ENCODE measurements at places on chromosomes 6 and 20.
A peak's percentile ranks its signal among the peaks of the same experiment; 100 is the strongest.

DNA sequence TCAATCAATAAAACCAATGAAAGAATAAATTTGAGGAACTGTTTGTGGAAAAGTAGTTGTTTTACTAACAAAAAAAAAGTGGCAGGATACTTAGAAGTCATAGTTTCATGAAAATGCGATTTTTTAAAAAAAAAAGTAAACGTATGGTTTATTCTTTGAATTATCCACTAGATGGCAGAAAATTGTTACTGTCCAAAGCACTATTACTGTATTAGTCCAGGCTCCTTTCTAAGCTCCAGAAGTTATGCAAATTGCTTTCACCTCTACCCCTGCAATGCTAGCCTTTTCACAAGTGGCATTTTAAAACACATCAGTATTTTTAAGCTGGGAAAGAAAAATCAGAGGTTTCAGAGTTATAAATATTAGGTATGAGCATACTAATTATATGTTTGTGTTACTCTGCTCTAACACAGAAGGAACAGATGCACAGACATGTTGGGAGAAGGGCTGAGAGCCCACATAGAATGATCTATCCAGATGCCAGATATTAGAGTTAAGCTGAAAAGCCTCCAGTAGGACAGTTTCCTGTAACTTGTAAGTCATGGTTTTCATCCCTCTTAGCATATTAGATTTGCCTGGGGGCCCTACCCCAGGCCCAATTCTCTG, 63.9 kb downstream of the FHL5 start:
- DNase-seq: no peak

DNA sequence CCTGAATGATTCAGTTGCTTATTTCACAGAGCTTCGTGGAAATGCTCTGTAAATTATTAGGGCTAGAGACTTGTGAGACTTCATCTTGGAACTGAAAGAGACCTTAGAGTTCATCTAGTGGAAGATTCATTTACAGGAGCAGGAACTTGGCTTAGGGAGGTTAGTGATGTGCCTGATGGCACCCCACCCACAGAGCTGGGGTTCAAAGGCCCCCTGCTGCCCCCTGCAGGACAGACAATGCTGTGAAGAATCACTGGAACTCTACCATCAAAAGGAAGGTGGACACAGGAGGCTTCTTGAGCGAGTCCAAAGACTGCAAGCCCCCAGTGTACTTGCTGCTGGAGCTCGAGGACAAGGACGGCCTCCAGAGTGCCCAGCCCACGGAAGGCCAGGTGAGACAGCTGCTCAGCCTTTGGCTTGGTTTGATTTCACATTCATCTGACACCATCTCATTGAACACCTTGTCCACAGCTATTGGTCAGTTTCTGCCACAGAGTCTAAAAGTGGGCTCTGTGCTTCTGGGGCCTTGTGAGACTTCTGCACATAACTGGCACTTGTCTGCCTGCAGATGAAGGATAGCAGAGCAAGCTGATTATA, 25.1 kb downstream of the MYBL2 start:
- peak; percentile 58 for DNase-seq

DNA sequence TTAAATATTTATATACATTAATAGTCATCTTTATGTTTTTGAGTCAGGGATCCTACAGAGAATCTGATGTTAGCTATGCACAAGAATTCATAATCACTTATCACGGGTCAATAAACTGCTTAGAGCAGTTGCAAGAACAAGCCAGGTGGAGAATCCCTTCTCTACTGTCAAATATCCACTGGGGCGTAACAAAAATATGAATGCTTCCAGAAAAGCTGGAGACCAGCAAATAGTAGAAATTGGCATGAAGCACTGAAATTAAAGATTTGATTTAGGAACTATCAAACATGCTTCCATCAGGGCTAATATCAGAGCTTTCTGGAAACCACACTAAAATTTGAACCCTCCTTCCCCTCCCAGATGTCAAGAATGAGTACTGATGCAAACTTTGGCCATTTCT, 37.3 kb downstream of the ADGRG6 start:
- DNase-seq: no peak

DNA sequence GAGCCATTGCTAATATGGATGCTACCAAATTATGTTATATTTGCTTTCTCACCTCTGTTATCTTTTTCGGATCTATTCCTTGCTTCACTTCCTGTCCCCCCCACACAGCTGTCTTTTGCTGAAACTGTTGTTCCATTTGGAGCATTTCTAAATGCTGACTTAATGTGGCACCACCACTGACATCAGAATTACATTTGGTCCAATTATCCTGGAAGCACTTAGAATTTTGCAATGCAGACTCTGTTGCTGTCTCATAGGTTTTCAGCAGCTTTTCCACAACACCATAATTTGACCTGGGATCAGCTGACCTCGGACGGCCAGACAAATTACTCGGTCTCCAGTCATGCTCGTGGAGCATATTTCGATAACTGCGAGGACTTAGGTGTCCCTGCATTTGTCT, 12.8 kb downstream of the KIAA0408 start:
- no peak for DNase-seq

GRCh38 chr6:13368079-13368730, 39.9 kb upstream of the TBC1D7 start:
- DNase-seq: no peak

- DNase-seq: no peak
Measured at GRCh38 chr6:118706702-118707101, 55.3 kb upstream of the CEP85L start.

DNA sequence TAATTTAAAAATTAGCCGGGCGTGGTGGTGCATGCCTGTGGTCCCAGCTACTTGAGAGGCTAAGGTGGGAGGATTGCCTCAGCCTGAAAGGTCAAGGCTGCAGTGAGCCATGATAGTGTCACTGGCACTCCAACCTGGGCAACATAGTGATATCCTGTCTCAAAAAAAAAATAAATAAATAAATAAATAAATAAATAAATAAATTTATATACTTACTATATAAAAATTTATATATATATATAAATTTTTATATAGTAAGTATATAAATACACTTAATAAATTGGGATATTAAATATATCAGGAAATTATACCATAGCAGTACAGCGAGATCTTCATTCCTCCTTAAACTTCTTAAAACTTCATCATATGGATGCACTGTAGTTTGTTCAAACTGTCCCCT, 23.0 kb upstream of the IPCEF1 start:
- DNase-seq: no peak

- no peak for DNase-seq
Measured at GRCh38 chr6:14231501-14232280, 114.1 kb downstream of the CD83 start.

- DNase-seq: no peak
Measured at GRCh38 chr20:3572151-3572550, 91.0 kb downstream of the GFRA4 start.

DNA sequence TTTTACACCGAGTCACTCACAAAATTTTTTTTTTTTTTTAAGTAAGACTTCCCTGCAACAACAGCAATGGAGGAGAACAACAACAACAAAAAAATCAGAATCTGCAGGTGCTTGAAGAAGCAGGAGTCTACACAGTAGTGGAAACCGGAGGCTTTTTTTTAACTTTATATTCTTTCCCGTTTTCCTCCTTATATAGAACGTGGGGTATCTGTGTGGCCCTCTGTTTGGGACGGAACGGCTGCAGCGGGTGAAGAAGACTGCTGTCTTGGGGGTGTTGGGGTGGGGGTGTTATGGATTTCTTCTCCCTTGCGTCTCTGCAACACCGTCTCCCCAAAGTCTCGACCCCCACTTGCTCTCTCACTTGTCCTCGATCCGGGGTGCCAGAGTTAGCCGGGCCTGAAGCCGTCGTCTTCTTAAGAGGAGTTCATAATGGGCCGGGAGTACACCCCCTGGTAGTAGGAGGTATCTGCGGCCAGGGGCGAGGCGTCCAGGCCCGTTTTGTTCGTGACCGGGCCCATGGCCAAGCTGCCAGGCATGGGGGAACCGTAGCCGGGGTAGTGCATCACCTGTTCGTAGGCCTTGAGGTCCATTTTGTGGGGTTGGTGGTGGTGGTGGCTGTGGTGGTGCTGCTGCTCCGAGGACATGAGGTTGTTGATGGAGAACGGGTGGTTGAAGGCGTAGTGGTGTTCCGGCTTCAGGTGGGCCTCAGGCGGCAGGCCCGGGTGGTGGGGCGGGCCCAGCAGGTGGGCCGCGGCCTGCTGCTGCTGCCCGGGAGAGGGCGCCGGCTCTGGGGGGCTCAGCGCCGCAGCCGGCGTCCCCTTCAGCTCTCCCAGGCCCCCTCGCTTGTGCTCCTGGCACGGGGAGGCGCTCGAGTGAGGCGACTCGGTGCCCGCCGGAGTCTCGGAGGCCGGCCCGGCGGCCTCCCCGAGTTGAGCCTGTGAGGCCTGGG, 2.7 kb downstream of the FOXA2 start:
- no peak for DNase-seq

DNA sequence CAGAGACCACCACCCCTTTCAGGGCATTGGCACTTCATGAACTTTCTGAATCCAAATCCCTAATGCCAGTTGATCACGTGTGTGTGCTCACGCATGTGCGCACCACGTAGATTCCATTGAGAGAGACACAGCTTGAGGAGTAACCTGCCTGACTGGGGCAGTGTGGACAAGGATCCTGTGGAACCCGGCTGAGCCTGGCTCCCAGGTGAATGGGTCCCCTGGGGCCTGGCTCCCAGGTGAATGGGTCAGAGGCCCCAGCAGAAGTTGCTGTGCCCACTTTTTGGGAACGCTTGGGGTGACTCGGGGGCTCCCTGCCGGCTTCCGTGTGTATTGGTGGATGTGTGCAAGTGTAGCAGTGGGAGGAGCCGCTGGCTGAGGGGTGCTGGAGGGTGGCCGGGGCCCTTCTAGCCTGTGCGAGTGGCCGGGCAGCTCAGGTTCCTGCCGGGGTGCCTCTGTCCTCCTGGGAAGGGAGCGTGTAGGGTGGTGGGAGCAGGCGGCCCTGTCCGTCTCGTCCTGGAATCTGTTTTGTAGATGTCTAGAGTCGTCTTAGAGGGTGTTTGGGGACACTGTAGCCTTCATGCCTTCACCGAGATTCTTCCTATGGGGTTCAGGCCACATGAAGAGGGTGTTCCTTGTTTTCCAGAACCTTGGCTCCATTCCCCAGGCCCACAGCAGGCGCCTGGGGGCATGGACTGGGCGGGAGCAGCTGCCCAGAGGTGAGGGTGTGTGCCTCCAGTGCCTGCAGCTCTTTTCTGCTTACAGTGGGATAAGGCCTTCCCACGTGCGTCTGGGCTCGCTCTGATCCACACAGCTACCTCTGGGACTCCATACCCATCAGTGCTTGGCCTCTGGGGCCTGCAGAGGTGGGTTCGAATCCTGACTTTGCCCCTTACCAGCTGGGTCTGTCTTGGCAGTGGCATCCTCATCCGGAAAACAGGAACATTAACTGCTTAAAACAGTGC, 3.2 kb downstream of the RBM38 start:
- no peak for DNase-seq

- DNase-seq: no peak
Measured at GRCh38 chr6:4879741-4880275, 103.6 kb downstream of the CDYL start.

DNA sequence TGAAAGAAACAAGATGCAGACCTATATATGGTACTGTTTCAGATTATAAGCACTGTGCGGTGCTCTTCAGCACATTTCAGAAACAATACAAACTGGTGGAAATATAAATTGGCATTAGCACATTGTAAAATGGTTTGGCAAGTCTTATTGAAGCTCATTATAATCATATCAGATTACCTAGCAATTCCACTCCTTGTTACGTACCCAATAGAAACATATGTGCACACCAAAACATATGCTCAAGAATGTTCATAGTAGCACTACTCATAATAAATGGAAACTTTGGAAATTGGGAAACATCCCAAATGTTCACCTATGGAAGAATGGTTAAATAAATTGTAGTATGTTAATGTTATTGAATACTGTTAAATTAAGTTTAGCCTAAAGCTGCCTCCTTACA, 54.9 kb upstream of the PLEKHG1 start:
- no peak for DNase-seq

GRCh38 chr6:137702791-137703424, 164.2 kb upstream of the TNFAIP3 start:
- DNase-seq: no peak

- DNase-seq: no peak
Measured at GRCh38 chr6:145306489-145306888, 428.8 kb downstream of the EPM2A start.

DNA sequence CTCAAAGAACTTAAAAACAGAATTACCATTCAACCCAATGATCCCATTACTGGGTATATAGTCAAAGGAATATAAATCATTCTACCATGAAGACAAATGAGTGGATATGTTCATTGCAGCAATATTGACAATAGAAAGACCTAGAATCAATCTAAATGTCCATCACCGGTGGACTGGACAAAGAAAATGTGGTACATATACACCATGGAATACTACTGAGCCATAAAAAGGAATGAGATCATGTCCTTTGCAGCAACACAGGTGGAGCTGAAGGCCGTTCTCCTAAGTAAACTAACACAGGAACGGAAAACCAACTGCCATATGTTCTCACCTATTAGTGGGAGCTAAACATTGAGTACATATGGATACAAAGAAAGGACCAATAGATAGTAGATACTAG, 576.7 kb upstream of the CITED2 start:
- DNase-seq: no peak

DNA sequence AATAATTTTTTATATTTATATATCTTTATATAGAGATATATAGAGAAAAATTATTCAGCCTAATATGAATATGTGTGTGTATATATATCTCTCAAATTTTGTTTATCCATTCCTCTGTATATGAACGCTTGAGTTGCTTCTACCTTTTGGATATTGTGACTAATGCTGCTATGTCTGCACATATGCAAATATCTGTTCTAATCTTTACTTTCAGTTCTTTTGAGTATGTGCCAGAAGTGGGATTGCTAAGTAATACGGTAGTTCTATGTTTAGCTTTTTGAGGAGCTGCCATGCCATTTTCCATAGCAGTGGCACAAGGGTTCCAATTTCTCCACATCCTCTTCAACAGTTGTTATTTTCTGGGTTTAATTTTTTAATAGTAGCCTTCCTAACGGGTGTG, 72.8 kb upstream of the CEP85L start:
- DNase-seq: no peak

- DNase-seq: no peak
Measured at GRCh38 chr6:24219670-24220069, 93.7 kb downstream of the NRSN1 start.

DNA sequence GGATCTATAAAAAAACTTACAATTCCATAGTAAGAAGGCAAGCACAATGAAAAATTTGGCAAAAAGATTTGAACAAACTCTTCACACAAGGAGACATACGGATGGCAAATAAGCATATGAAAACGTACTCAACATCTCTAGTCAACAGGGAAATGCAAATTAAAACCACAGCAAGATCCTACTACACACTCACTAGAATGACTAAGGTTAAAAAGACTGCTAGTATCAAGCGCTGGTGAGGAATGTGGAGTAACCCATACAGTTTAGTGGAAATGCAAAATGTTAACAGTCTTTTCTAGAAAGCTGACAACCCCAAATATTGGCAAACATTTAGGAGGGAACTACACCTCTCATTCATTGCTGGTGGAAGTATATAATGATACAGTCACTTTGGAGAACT, 175.9 kb upstream of the SGK1 start:
- DNase-seq: no peak

GRCh38 chr6:31111712-31112111, 663 bp downstream of the C6orf15 start:
- no peak for DNase-seq

GRCh38 chr6:40909811-40910210, 129.2 kb downstream of the UNC5CL start:
- no peak for DNase-seq

- no peak for DNase-seq
Measured at GRCh38 chr6:32562940-32563339, 26.7 kb downstream of the HLA-DRB1 start.

- DNase-seq: no peak
Measured at GRCh38 chr20:47020231-47020630, 125.6 kb downstream of the EYA2 start.

- DNase-seq: no peak
Measured at GRCh38 chr6:2448826-2449571, 203.6 kb upstream of the GMDS start.

All from activated T-cell treated with anti-CD3 and anti-CD28 coated beads for 48 hours (primary cell).